ENCODE measurements at places on chromosomes 5 and 9.

DNA sequence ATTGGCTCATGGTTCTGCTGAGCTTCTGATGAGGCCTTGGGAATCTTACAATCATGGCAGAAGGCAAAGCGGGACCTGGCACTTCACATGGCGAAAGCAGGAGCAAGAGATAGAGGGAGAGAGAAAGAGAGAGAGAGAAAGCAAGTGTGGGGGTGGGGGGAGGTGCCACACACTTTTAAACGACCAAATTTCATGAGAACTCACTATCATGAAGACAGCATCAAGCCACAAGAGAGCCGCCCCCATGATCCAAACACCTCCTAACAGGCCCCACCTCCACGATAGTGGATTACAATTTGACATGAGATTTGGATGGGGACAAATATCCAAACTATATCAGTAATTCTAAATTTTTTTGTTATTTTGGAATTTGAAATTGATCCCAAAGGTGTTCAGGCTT lies 553.9 kb downstream of the PRR16 start:
- DNase-seq: no peak

GRCh38 chr5:133357758-133358157 lies 254.6 kb downstream of the FSTL4 start:
- no peak for DNase-seq

DNA sequence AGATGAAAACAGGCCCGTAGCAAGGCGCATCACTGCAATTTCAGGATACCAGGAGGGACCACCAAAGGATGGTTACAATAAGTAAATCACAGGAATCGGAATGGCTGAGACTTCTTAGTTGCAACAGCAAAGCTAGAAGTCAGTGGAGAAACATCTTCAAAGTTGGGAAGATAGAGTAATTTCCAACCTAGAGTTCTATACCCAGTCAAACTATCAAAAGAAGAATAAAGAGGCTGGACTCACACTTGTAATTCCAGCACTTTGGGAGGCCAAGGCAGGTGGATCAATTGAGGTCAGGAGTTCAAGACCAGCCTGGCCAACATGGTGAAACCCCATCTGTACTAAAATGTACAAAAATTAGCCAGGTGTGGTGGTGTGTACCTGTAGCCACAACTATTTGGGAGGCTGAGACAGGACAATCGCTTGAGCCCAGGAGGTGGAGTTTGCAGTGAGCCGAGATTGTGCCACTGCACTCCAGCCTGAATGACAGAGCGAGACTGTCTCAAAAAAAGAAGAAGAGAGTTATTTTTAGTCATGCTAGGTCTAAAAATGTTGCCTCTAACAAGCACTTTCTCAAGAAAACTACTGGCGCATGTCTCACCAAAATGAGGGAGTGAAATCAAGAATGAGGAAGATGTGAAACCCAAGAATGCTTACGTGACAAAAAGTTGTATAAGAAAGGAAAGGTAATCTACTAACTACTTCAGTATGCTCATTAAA lies 267.7 kb downstream of the DENND1A start:
- DNase-seq: no peak

GRCh38 chr5:161966564-161966963 lies 101.0 kb upstream of the GABRG2 start:
- peak; percentile 1 for DNase-seq

- DNase-seq: no peak
Observed at GRCh38 chr9:127561491-127562278, 50.4 kb upstream of the STXBP1 start.

- no peak for DNase-seq
Observed at GRCh38 chr5:33675958-33676464, 215.8 kb downstream of the ADAMTS12 start.

DNA sequence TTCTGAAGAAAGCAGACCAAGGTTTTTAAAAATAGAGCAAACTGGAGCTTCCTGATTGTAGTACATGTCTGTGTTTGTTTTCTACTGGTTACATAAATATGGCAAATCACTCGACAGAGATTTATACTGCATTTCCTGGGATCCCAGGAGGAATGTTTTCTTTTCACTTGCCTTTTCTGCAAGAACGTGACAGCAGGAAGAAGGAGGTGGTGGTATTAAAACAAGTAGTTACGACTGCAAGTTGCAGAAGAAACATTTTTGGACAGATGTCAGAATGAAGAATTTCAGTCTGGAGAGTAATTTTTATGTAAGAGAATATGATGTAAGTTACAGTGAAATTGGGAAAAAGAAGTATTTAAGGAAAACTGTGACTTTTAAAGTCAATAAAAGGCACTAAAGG lies 253.7 kb upstream of the NFIL3 start:
- DNase-seq: no peak

- DNase-seq: no peak
Observed at GRCh38 chr5:14101922-14102321, 41.2 kb upstream of the TRIO start.

DNA sequence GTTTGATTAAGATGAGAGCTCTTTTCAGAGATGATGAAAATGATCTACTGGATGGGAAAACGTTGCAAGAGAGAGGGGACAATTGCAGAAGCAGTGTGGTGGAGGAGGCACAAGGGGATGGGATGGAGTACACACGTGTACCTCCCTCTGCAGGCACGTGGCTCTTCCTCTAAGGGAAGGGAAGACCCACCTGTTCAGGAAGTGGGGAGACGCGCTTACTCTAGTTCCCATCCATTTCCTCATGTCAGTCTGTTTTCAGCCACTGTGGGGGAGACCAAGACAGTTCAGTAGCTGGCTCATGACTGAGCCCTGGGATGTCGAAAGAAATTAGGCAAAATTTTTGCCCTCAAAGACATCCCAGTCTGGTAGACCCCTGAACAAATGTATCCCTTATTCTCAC lies 619.2 kb upstream of the CLINT1 start:
- no peak for DNase-seq

GRCh38 chr9:132849185-132849706 lies 28.8 kb downstream of the AK8 start:
- DNase-seq: peak; percentile 81

DNA sequence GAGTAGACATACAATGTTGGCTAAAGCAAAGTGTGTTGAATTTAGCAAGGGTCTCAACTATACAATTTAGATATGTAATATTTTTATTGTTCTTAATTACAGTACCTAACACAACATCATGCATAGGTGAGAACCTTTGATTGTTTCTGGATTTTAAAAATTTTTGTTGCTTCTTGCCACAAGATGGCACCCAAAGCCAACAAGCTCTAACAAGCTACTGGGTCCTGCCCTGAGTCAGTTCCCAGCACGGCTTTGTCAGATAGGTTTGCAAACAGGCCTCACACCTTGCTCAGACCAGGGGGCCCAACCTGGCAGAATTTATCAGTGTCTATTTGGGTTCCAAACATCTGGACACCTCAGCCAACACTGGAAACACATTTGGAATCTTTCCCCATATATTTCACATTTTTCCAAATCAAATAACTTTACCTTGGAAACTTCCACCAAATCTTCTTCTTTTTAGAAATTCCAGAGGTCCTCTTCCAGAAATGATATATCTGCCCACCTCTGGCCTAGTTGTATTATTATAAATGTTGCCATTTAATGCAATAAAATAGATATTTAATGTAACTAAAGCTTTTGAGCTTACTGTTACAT lies 49.5 kb upstream of the EGFLAM start:
- DNase-seq: peak; percentile 51

DNA sequence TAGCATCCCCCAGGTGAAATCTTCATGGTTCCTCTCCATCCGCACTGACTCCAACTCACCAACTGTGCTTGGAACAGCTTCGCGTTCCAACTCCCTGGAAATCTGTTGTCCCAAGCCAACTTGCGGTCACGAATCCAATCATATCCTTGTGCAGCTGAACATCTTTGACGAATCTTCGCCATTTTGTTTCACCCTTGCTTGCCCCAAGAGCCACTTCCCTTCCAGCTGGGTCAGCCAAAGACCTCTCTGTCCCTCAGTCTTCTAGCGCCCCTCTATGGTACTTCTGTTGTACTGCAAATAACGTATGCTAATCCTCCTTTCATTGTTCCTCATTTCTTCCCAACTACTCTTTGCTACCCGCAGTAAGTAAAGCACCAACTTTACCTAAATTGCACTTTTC lies 61.0 kb upstream of the TARS1 start:
- no peak for DNase-seq

DNA sequence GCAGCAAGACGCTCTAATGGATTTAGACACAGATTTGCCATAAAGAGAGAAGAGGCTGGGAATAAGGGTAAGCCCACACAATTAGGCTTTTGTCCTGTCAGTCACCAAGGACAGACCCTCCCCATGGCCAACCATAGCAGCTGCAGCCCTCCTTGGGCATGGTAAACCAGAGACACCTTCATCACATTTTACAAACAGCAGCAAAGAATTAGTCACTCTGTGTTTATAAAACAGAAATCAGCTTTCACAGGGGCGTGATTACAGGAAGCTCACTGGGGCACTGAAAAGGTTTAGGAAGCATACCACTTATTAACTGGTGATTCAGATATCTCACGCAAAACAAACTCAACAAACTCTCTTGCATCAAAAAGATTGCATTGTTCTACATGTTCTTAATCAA lies 37.3 kb upstream of the ZNF622 start:
- no peak for DNase-seq

DNA sequence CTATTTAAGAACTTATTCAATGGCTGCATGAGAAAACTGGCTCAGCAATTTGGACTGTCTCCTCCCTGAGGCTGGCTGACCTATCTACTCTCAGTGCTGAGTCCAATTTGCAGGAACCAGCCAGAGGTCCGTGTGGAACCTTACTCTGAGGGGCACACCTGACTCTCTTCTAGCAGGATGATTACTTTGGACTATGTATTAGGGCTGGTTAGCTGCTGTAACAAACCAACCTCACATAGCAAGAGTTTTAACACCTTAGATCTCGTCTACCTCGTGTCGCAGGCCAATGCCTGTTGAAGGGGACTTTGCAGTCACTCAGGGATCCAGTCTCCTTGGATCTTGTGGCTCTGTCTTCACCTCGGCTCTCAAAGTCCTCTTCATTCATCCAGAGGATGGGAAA lies 3.4 kb upstream of the FAM193B start:
- no peak for DNase-seq

- DNase-seq: no peak
Observed at GRCh38 chr5:158483281-158483860, 616.3 kb downstream of the EBF1 start.

GRCh38 chr9:132152231-132152630 lies 9.6 kb upstream of the NTNG2 start:
- no peak for DNase-seq

- peak; percentile 59 for DNase-seq
Observed at GRCh38 chr9:131854896-131855613, 115.2 kb upstream of the RAPGEF1 start.
